ENCODE measurements at places on chromosomes 1 and 21.

- no peak for DNase-seq
These were observed 66.3 kb upstream of the NTPCR start for GRCh38 chr1:232883992-232884661.

DNA sequence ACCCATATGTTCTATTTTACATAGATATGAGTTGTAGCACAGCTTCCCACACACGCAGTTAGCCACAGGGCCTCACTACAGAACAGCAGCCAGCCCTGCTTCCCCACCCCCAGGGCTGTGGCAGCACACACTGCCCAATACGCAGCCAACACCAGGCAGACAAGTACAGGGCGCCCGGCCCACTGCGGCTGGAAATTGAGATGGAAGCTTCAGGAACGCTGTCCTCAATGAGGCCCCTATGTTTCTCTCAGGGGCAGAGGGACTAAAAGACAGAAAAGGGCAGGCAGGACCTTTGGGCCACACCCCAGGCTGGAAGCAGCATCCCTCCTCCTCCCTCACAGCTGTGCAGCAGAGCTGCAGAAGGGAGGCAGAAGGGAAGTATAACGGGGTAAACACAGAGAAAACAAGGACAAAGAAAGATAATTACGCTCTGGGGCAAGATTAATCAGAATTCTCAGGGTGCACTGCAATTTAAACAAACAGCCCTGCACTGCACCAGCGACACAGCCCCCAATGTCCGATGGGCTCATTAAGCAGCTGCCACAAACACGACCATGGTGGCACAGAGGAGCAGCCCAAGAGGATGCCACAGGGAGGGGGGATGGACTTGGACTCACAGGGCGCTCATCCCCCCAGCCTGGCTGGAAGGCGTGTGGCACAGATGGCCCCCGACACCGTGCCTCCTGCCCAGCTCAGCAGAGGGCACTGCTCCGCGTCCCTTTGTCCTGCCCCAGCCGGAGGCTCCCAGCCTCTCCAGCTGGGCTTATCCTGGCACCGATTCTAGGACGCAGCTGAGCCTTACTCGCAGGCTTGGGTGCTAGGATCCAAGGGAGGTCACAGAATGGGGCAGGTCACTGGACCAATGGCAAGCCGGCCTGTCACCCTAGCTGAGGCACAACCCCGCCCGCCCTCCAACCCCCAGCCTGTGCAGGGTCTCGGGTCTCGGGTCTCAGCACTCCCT, 14.2 kb downstream of the WDR4 start:
- DNase-seq: no peak

DNA sequence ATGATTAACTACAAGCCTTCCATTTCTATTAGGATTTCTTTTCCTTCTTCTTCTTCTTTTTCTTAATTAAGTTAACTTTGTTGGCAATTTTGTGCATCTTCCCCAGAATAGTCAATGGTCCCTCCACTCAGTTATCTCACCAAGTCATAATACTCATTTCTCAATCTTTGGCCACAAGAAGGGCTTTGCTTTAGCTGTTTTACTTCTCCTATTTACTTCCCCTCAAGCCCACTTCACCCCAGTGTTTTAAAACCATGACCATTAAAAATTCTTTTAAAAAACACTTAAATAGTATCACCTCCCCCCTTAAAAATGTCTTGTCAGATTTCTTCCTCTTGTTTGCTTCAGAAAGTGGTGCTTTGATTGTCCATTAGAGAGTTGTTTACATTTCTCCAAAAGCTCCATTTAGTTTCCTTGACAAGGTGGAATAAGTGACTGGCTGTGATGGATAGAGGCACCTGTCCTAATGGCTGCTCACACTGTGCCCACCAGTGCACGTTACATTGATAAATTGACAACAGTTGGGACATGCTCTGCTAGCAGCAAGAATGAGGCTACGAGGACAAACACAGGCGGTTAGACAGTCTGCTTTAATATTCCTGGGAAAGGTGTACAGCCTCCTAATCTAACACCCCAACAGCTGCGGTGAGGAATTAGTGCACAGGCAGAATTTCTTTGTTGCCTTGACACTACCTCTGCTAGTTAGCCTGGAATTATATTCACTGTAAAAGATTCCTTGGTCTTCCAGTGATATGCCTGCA, 354.7 kb downstream of the LMO4 start:
- DNase-seq: no peak

DNA sequence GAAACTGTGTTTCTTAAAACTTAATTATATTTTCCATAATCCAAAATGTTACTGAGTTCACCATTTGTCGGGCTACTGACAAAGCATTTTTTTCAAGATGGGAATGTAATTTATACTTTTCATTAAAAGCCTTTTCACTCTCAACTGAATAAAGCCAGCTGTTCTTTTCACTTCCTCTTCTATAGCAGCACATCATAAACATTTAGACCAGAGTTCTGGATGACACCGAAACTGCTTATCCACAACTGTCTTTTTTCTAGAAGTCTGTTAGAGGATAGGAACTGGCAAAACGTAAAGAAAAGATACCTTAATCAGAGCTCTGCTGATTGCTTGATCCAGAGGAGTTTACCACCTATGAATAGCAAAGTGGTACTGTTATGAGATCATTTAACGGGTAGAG, 594.7 kb downstream of the ADGRL2 start:
- DNase-seq: no peak

DNA sequence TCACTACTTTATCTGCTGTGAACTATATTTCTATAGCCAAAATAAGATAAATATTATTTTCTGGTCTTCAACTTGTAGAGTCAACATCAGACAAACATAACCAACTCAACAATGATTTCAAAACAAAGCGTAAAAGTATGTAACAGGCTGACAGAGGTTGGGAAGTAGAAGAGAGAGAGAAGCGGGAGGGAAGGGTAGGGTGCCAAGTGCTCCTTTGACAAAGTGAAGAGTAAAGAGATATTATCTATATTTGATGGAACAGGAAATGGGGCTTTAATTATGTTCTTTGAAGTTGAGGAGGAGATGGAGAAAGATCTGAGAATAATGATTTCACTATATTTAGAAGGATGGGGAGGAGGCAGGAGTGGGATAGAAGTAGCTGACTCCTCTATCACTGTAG, 70.1 kb downstream of the DNTTIP2 start:
- DNase-seq: no peak

- DNase-seq: no peak
These were observed 52.4 kb upstream of the BCL10 start for GRCh38 chr1:85328713-85329397.
